ENCODE measurements at places on chromosomes 5 and 9. TPM values are rescaled to one million over a fixed set of nuclear protein-coding genes. Genes with fewer than 3 reads are reported as not detected.

DNA sequence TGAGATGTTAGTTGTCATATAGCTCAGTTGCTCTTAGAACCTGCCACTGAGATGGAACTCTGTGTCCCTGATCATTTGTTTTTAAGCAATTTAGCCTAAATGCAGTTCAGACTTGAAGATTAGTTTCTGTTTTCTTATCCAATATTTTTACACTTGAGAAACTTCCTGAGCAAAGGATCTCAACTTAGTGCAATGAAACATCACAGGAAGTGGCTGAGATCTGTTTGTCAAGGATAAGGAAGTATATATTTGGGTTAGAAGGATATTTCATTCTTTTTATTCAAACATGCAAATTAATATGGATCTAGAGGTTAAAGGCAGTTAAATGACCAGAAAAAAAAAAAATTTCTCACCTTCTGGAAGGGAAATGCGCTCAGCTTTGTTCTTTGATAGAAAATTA lies 19.7 kb upstream of the F2R start:
- DNase-seq, result no peak

DNA sequence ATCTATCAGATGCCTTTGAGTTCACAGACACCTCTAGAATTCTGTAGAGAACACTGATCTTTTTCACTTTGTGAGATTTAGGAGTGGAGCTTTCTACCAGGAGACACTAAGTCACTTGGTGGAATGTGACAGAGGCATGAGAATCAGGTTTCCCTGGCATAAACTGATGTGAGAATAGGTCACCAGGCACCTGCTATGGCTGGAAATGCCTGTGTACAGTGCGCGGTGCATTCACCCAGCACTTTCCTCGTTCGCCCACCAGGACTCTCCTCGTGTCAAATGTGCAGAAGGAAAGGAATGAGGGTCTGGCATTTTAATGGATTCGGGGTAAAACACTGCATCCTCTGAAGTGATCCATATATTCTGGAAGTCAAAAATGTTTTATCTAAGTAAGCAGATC lies 281.8 kb upstream of the TUT7 start:
- DNase-seq, result no peak

DNA sequence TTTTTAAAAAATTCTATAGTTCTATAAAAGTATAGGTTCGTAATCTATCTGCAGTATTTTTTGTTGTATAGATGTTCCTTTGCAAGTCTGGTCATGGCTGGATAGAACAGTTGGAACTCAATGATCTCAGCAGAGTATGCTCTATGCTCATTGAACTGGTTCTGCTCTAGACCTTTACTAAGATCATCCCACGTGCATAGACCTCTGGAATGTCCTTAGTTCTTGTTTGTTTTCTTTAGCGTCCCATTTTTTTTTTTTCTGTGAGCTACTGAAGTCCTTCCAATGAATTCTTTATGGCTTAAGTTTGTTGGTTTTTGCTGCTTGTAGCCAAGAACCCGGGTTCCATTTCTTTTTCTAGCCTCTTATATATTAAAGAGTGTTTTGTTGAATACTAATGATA lies 3.5 kb downstream of the TMEM38B start:
- DNase-seq, result no peak

- DNase-seq, result no peak
These were observed 29.6 kb upstream of the TAF1L start for GRCh38 chr9:32665101-32665500.

The TMEFF1 gene
- not detected for total RNA-seq

GRCh38 chr9:133233681-133234432 lies 24.8 kb upstream of the OBP2B start:
- no peak for DNase-seq

The NUP188 gene
- 43.9 TPM for total RNA-seq

DNA sequence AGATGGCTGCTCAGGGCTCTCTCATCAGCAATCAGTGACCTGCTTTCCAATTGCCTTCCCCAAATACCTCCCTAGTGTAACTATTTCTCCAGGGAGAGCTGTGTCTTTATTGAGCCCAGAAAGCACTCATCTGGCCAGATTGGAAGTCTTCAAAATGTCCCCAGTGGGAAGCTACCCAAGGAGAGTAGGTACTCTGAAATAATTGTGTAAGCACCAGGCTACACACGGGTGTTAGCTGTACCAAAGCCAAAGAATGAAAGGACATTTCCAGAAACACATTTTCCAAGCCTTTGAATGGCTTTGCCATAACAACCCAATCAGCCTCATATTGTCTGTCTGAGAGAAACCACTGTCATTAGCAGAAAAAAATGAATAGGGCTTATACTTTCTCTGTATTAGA lies 318.8 kb downstream of the FAM170A start:
- no peak for DNase-seq

GRCh38 chr5:130874861-130875417 lies 290.1 kb downstream of the HINT1 start:
- no peak for DNase-seq

The PPP2R2B gene
- total RNA-seq, result 4.1 TPM

GRCh38 chr5:5183933-5184332 lies 43.8 kb downstream of the ADAMTS16 start:
- no peak for DNase-seq

GRCh38 chr9:34866614-34867013 lies 91.5 kb upstream of the PHF24 start:
- no peak for DNase-seq

The FOXD4L6 gene
- total RNA-seq, result not detected

DNA sequence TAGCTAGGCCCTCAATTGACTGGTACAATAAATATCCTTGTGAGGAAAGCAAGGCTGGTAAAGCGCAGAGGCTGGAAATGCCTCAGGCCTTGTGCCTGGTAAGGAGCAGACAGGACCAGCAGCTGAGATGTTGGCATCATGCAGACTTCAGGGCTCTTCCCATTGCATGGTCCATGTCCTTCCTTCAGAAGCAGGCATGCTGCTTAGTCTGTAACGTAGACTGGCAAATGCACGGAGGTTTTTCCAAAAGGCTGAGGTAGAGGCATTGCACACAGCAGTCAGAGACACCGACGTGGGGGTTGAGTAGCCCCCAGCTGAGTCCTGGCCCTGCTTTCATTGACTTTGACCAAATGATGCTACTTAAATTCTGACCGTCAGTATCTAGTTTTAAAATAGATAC lies 87.1 kb downstream of the ADRB2 start:
- no peak for DNase-seq

DNA sequence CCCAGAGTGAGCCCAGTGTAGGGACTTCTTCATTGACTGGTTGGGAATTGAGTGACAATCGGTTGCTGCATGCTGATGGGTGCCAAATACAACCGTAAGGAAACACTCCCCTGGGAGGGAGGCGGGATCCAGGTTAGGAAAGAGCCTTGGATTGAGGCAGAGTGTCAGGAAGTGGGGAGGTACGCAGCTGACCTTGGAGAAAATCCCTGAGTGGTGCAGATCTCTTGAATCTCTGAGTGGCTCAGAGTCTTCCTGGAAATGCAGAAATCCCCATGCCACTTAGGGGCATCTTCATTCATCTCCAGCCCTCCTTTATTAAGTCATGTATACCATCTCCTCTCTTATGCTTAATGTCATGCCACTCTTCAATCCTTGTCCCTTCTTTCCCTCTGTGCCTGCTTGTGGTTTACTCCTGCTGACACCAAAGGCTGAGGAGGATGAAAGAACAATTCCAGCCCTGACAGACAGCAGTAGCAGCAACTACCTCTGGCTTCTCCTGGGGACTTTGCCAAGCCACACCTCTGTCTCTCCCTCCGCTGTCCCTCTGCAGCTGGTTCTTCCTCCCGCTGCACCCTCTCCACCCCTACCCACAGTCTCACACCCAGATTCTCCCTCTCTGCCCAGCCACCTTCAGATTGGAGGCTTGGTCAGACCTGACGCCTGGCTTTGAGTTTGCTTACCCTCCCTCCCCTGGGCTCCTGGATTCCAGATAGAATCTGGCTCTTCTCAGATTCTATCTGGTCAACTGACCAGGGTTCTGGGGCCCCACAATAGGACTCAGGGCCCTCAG lies 14.1 kb upstream of the LCP2 start:
- no peak for DNase-seq

- no peak for DNase-seq
These were observed 32.9 kb upstream of the ENTREP1 start for GRCh38 chr9:69292078-69292477.

The FAM169A gene
- 14.7 TPM for total RNA-seq

- DNase-seq, result no peak
These were observed 218.1 kb upstream of the NREP start for GRCh38 chr5:111975133-111975532.

The CDC26 gene
- total RNA-seq, result 18.0 TPM

DNA sequence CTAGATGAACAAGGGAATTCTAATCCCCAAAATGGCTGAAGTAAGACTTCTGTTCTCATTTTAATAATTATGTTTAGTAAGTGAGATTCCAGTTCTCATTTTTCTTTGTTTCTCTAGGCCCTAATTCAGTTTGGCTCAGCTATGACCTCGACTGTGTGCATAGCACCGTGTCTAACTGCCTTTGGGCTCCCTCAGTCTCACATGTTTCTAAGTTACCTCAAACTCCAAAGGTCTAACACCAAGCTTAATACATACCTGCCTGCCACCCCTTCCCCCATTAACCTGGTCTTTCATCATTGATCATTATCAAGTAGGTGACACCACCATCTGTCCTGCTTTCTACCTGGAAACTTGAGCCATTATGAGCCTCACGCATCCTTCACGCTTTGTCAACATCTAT lies 273.2 kb downstream of the SAXO1 start:
- no peak for DNase-seq

The CDX1 gene
- total RNA-seq, result not detected

DNA sequence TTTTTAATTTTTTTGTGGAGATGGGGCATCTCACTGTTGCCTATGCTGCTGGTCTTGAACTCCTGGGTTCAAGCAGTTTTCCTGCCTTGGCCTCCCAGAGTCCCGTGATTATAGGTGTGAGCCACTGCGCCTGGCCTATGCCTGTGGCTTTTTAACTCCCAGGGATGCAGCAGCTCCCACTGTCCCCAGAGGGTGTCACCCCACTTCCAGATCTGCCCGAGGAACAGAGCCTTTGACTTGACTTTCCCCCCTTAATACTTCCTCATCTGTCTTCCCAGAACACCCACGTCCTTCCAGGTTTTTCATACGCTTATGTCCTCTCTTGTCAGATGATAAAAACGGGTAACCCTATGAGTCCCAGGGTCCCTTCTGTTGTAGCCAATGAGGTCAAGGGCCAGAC lies 7.6 kb upstream of the PRRC2B start:
- DNase-seq, result no peak

GRCh38 chr5:100401149-100401548 lies 134.0 kb upstream of the FAM174A start:
- DNase-seq, result no peak

The SUSD1 gene
- total RNA-seq, result 5.3 TPM

GRCh38 chr5:134098690-134099089 lies 15.8 kb upstream of the TCF7 start:
- DNase-seq, result no peak

GRCh38 chr9:106726070-106726815 lies 136.7 kb upstream of the ZNF462 start:
- DNase-seq, result no peak

- DNase-seq, result no peak
These were observed 28.3 kb downstream of the POU4F3 start for GRCh38 chr5:146366904-146367303.

The SEMA6A gene
- not detected for total RNA-seq

GRCh38 chr9:124038790-124039633 lies 27.4 kb downstream of the LHX2 start:
- no peak for DNase-seq

GRCh38 chr9:14932641-14933040 lies 22.4 kb upstream of the FREM1 start:
- no peak for DNase-seq

DNA sequence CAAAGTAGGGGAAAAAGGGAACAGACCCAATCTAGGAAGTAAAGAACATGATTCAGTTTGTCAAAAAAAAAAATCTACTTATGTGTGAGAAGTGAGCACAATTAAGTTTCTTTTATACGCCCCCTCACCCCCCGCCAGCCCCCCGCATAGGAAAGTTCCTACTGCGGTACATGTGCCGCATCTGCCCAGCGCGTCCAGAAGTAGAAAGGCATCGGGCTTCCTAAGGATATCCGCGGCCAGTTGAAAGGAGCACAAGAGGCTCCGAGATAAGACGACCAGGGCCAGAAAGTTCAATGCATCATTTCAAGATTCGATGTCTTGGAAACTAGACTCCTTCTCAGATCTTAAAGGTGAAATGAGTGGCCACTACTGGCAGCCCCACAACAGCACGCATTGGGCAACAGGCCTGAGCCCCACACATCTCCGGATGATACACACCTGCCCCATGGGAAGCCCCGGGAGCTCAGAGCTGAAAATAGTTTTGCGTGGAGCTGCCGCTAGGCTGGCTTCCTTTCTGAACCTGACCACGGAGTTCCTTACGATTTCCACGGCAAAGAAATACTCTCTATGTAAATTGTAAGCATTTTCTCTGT lies 203.9 kb downstream of the RAB3C start:
- no peak for DNase-seq

The TEX48 gene
- total RNA-seq, result not detected

DNA sequence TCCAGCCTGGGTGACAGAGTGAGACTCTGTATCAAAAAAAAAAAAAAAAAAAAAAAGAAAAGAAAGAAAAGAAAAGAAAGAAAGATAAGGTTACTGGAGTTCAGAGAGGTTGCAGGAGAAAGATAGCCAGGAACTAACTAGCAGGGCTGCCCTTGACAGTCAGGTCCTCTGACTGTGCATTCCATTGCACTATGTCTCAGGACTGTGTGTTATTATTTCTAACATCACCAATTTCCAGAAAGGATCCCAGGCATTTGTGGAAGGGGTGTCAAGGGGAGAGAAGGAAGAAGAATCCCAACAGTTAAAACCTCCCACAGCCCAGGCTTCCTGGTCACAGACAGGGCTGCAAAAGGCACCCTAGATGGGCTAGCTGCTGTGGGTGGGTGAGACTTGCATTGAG lies 25.1 kb downstream of the KLF4 start:
- no peak for DNase-seq

DNA sequence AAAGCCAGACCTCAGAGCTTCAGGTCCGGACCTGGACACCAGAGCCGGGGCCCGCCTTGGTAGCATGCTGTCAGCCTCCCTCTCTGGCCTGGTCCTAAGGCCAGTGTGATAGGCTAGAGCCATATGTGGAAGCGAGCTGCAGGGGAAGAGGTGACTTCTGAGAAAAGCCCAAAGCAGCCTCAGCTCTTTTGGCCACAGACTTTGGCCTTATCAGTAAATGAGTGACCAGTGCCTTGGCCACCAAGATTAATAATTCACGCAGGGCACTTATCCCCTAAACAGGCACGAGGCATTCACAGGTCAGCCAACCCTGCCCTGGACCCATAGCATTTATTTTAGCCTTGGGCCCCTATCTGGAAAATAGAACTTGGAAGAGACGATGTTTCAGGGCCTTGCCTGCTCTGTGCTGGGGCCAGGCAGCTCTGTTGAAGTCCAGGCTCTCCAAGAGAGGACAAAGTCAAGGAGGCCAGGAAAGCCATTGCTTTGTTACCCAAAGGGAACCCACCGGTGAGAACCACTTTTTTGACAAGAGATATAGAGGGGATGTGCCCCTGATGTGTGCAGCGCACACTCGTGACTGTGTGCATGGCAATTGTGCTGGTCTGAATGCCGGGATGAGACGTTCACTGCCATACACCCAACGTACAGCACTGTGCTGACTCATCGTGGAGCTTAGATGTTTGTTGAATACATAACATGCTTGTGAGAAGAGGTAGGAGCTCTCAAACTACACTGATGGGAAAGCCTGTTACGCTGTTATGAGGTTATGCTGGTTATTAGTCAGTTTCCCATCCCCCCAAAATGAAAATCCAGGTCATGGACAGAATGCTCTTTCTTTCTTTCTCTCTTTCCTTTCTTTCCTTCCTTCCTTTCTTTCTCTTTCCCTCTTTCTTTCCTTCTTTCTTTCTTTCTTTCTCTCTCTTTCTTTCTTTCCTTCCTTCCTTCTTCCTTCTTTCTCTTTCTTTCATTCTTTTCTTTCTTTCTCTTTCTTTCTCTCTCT lies 5.0 kb upstream of the SLC34A1 start:
- no peak for DNase-seq

All from CD4-positive, alpha-beta T cell (primary cell).